ENCODE measurements at places on chromosomes 7 and 10.

GRCh38 chr7:82559193-82559805 lies 115.7 kb upstream of the CACNA2D1 start:
- no peak for DNase-seq

GRCh38 chr7:138917771-138918170 lies 63.4 kb downstream of the KIAA1549 start:
- DNase-seq: no peak

DNA sequence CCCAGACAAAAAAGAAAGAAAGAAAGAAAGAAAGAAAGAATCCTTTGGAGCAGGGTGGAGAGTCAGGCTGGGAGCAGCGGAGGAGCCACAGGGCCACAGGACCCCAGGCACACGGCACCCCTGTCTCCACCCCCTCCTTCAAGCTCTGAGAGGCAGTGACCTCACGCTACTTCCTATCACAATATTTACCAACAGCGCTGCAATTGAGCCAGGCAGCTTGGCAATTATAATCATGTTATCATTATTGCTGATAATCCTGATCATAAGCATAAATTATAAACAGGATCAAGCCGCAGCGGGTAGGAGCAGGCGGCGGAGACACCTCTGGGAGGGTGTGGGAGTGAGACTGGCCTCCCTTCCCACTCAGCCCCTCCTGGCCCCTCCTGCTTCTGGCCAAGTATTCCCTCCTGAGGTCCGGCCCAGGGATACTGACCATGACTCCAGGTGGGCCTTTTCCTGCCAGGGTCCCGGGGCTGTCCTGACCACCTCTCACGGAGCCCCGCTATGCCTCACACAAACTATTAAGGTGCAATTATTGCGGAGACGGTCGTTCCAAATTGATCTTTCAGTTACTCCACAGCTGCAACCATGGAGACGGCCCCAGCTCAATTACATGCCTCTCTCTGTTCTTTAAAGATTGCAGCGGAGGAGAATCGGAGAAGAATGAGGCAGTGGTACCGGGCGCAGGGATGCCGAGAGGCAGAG lies 10.0 kb upstream of the GTF2IRD1 start:
- DNase-seq: no peak

GRCh38 chr10:70052462-70053217 lies at the start of gene MACROH2A2:
Gene MACROH2A2 (plus strand): TSS chr10:70052846. CDS start chr10:70075659, 22,813 bp downstream.
- no peak for DNase-seq

- no peak for DNase-seq
These were observed 111.2 kb downstream of the PTPRN2 start for GRCh38 chr7:158476331-158476932.

- no peak for DNase-seq
These were observed 34.2 kb downstream of the CYP17A1 start for GRCh38 chr10:102802920-102803534.

- DNase-seq: peak; percentile 41
These were observed 4.3 kb upstream of the ELFN1 start for GRCh38 chr7:1665549-1666316.

- no peak for DNase-seq
These were observed 6.7 kb downstream of the PPRC1 start for GRCh38 chr10:102139281-102140110.

GRCh38 chr7:36037121-36037662 lies 115.9 kb upstream of the EEPD1 start:
- no peak for DNase-seq

- DNase-seq: peak; percentile 53
These were observed 2.2 kb downstream of the TRIL start for GRCh38 chr7:28955718-28956607.

GRCh38 chr10:102670871-102671434 lies 26.7 kb downstream of the TRIM8 start:
- no peak for DNase-seq

GRCh38 chr7:5557920-5558401 lies 134.3 kb upstream of the TNRC18 start:
- peak; percentile 78 for DNase-seq

Measured in germinal center (tissue), 1 donor.